ENCODE measurements at places on chromosomes 11 and 22.

DNA sequence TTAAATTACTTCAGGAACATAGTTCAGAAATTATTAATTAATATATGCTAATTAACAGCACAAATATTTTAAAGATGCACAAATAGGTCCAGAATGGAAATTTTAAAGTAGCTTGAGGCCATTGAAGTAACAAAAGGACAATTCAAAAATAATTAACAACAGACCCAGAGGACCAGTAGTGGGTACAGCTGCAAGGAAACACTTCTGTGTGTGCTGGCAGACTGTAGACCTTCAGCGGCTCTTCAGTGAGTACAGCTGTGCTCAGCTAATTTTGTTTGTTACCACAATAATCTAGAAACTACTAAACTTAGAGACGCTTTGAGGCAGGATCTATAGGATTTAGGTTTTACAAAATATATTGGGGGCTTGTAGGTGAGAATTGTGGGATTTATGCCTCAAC lies 103.8 kb downstream of the GRIA4 start:
- DNase-seq = no peak

GRCh38 chr11:78798663-78799062 lies 224.0 kb upstream of the NARS2 start:
- no peak for DNase-seq

- no peak for DNase-seq
Observed at GRCh38 chr11:100550912-100551632, 136.0 kb upstream of the ARHGAP42 start.

DNA sequence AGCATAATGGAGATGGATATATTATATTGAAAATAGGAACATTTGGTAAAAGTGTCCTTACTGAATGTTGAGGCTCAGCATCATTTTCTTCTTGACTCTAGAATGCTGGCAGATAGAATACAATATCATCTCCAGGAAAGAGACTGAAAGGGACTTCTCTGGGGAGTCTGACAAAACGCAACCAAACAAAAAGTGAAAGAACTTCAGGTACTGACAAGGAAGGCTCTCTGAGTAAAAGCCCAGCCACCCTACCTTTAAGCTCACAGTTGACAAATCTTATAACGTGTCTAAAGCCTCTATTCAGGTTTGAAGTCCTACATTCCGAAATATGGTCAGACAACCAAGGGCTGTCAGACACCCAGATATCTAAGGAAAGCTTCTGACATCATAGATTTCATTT lies 590.8 kb downstream of the SOX6 start:
- DNase-seq = no peak

DNA sequence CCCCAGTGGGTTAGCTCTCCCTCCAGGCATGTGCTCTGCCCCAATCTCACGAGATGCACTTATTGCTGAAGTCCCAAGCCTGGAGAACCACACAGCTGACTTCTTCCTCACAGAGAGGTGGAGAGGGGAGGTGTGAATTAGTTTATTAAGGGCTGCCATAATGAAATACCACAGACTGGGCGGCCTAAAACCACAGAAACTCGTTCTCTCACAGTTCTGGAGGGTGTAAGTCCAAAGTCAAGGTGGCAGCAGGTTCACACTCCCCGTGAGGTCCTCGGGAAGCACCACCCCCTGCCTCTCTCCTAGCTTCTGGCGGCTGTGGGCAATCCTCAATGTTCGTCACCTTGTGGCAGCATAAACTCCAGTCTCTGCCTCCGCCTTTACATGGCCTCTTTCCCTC lies 39.3 kb downstream of the TECTA start:
- no peak for DNase-seq

- DNase-seq = no peak
Observed at GRCh38 chr11:9736365-9736764, 72.5 kb downstream of the SWAP70 start.

DNA sequence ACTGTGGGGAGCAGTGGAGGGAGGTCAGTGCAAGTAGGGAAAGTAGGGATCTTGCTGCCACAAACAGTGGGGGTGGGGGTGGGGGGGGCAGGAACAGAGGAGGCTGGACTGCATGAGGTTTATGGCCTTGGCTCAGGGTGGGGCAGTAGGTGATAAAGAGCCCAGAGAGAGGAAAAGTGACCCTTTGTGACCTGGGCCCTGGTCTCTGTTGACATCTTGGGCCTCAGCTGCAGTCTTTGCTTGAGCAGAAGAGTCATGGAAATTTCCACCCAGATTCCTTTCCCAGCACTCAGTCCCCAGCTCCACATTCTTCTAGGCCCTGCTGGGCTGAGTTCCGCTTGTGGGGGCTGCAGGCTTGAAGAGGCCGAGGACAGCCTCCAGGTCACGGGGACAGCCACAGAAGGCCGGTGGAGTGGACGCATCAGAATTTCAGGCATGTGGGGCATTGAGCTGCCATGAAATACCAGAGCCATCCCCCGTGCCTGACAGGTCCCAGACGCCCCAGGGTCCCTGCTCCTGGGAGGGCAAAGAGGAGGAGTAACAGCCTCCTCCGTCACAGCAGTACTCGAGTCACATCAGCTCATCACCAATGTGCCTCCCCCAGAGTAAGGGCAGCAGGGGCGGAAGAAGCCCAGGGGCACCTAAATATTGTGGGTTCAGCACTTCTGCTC lies 9.7 kb upstream of the MALAT1 start:
- no peak for DNase-seq

DNA sequence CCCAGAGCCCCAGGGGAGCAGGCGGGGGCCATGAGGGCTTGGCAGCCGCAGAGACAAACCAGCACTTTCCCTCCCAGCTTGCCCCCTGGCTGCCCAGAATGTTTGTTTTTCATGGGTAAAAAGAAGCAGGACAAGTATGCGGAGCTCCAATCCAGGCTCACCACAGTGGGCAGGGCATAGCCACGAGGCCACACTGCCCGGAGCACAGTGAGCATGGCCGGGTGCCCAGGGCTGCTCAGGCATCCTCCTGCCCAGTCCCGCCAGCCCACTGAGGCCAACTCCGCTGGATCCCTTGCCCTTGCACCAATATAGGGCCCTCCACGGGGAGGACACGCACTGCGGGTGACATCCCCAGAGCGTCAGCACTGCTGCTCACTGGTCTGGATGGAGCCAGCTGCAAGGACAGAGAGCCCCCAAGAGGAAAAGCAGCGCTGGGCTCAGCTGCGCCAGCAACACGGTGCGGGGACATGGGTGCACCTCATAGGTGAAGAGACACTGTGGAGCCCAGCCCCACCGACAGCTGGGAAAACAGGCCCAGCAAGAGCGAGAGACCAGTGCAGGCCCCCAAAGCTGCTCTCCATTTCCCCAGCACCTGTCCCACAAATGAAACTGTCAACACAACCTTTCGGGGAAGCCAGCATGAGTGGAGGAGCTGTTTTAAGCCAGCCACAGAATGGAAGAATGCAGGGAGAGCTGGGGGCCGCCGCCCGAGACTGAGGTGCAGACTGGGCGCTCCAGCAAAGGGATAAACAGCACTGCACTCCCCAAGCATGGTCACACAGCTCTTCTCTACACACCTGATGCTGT lies 24.8 kb downstream of the ARVCF start:
- no peak for DNase-seq

GRCh38 chr11:19615341-19616183 lies 97.1 kb upstream of the NAV2 start:
- no peak for DNase-seq

GRCh38 chr11:69518081-69518950 lies 36.9 kb downstream of the LINC01488 start:
- no peak for DNase-seq

- DNase-seq = no peak
Observed at GRCh38 chr22:26172389-26172990, 3.2 kb downstream of the SEZ6L start.

GRCh38 chr11:13038366-13038765 lies 29.2 kb downstream of the RASSF10 start:
- DNase-seq = no peak

- no peak for DNase-seq
Observed at GRCh38 chr11:105033343-105033742, 1.6 kb downstream of the CASP1 start.

DNA sequence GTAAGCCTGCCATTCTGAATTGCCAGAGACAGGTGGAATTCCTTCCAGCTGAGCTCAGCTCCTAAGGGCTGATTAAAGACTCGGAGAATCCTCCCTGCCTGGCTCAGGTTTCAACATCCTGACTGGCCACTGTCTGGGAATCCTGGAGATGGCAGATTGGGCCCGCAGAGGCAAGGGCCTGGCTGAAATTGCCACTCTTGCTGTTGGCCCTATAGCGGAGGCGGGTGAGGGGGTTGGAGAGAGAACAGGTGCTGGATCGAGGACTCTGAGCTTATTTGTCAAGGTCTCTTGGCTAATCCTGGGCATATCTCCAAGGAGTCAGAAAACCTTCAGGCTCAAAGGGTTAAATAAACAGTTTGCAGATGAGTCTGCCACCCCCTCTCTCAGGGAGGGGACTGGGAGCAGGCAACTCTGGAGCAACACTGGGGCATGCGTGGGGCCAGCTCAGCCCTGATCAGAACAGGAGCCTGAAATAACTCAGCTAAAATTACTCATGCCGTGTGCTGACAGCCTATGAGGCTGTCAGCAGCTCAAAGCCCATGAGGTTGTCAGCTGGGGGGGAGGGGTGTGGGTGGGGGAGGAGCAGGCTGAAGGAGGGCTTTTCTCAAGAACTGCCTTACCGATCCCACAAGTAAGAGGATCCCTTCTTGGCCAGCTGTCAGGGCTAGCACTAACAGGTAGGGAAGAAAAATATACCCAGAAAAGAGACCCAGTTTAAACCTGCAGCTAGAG lies 14.7 kb upstream of the MFRP start:
- DNase-seq = no peak

- no peak for DNase-seq
Observed at GRCh38 chr11:105618343-105618955, 8.6 kb downstream of the GRIA4 start.

- no peak for DNase-seq
Observed at GRCh38 chr22:36463783-36464184, 17.7 kb downstream of the TXN2 start.

GRCh38 chr11:67502328-67502979 lies 2.7 kb downstream of the PITPNM1 start:
- DNase-seq = no peak

DNA sequence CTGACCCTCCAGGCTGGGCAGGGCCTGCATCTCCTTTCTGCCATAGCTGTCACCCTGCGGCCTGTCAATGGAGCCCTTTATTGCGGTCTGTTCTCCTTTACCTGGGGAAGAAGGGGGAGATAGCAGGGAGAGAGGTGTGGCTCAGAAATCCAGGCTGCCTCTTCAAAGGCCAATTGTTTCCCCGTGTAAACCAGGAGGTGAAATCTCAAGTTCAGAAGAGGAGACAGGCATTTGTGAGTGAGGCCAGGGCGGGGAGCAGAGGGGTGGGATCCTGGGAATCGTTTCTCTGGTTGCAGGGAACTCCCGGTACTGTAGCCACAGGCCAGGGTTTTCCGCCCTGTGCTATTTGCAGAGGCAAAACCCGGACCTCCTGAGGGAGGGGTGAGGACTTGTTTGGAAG lies 9.1 kb downstream of the DCPS start:
- no peak for DNase-seq

DNA sequence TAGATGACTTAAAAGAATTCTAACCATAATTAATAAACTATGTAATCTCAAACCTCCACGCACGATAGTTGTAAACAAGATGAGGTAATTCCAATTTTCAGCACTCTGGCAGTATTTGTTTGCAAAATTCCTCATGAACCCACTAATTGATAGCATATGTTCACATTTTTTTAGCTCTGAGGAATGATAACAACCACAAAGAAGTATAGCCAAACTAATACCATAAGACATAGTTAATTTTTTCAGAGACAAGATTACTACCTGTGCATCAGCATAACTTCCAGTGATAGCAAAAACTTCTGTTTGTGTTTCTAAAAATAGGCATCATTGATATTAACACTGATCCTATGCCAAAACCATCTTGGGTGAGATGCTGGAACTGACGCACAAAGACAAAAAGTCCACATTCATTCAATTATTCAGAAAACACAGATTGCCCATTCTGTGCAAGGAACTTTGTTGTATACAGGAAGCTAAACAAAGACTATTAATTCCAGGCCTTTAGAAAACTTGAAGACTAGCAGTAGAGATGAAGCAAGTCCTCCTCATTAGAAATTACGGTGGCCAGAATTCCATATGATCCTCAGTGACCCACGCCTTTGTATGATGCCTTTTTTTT lies 57.7 kb downstream of the PDGFD start:
- no peak for DNase-seq

DNA sequence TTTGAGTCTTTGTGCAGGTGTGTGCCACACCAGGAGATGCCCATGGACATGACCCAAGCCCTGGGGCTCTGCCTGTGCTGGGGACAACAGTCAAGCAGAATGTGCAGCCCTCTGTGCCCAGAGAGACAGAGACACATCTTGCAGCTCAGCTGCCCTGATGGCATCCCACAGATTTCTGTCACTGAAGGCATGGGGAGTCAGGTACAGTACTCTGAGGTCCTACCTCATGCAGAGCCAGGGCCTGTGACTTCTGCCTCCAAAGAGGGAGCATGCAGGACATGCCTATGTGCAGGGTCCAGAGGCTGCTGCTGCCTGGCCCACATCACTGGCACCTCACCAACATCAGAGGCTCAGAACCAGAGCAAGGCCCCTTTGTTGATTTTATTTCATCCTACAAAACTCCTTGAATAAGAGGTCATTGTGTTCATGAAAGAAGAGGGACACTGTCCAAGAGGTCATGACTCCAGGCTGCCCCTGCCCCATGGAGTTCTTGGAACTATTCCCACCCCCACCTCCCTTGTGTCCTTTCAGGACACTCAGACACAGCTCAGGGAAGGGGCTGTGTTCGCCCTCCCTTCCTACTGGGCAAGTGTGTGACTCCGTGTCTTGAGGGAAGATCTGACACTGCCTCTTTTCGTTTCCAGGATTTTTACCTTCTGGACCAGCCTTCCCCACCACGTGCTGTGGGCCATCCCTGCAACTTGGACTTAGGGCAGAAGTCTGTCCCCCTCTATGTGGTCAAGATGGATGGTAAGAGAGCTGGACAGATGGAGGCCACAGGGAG lies 62.3 kb downstream of the BTG4 start:
- no peak for DNase-seq

DNA sequence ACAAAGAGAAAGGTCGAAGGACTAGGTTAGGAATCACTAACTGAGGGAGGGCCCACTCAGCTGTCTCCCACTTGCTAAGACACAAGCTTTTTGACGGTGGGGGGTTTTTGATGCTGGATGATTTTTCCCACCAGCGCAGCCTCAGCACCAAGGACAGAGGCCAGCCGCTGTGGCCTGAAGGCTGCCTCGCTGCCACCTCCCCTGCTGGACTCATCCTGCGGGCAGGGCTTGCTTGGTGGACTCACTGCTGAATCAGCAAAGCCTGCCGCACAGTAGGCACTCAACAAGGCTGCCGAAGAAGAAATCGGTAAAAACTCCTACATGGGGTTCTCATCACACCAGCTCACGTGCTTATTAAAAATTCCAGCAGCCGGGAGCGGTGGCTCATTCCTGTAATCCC lies 2.6 kb downstream of the ALG12 start:
- DNase-seq = no peak

GRCh38 chr11:128804481-128804880 lies 62.6 kb downstream of the KCNJ1 start:
- DNase-seq = no peak

- no peak for DNase-seq
Observed at GRCh38 chr22:36590441-36591056, 61.6 kb upstream of the EIF3D start.

- no peak for DNase-seq
Observed at GRCh38 chr22:49880281-49880680, 26.6 kb downstream of the ZBED4 start.

GRCh38 chr11:118287006-118287405 lies 17.5 kb upstream of the CD3E start:
- no peak for DNase-seq

- no peak for DNase-seq
Observed at GRCh38 chr11:88101881-88102597, 73.2 kb downstream of the RAB38 start.

GRCh38 chr11:102320679-102321078 lies 3.4 kb downstream of the BIRC3 start:
- DNase-seq = no peak

All from natural killer cell treated with Interleukin-12 subunit alpha and Interleukin-12 subunit beta and Interleukin-15 and Interleukin-18, amount 100 ng/mL, for 72 hours (primary cell).